ENCODE measurements at places on chromosomes 7 and 10.

DNA sequence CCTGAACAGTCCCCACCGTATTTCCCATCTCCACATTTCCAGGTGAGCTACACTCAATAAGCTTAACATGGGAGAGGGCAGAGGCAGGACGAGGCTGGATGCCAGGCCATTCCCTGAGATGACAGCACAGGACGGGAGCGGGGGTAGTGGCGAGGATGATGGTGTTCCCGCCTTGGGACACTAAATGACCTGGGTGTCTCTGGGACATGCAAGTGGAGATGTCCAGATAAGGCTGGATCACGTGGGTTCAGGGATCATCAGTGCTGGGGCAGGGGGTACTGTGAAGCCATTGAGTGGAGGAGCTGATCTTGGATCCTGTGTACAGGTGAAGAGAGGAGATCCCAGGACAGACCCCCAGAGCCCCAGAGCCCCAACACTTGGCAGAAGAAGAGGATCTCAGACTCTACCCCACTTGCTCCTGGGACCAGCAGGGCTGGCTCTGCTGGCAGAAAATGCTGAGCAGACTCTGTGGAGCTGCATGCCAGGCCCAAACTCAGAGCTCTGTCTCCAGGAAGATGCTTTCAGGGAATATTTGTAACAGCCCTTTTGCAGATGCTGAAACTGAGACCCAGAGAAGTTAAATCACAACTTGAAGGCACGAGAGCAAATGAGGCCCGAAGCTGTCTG is 29.7 kb upstream of the HSPA12A start:
- DNase-seq: no peak

- DNase-seq: no peak
Measured at GRCh38 chr7:80940539-80941207, 21.8 kb upstream of the SEMA3C start.

DNA sequence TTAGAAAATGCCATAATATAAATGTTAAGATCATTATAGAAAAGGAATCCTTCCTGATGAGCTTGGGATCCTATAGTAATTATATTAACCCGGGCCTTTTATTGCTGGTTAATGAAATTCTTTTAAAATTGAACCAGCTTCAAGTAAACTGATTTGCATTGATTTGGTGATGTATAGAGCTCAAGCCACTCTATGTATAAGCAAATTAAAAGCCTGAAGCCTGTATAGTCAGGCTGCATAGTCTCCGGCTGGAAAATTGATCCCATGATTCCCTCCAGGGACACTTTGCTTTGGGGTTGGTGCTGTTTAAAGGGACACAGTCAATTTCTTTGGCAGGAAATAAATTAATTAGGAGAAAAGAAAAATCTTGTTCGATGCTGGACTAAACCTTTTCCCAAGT is 199.1 kb downstream of the HERPUD2 start:
- no peak for DNase-seq

GRCh38 chr10:131851346-131851745 is 49.5 kb upstream of the PPP2R2D start:
- no peak for DNase-seq

Data from cortex of kidney (tissue), 1 donor.